ENCODE measurements at places on chromosomes 4 and X. TPM values are rescaled to one million over a fixed set of nuclear protein-coding genes. Genes with fewer than 3 reads are reported as not detected.

GAGE12E gene
- total RNA-seq, result not detected

GRCh38 chrX:7147978-7148854, at the start of gene PUDP:
TSS of gene PUDP (minus strand) at chrX:7148153. CDS start at chrX:7148113, 40 bp downstream.
- peak; percentile 97 for DNase-seq

ARR3 gene
- not detected for total RNA-seq

DNA sequence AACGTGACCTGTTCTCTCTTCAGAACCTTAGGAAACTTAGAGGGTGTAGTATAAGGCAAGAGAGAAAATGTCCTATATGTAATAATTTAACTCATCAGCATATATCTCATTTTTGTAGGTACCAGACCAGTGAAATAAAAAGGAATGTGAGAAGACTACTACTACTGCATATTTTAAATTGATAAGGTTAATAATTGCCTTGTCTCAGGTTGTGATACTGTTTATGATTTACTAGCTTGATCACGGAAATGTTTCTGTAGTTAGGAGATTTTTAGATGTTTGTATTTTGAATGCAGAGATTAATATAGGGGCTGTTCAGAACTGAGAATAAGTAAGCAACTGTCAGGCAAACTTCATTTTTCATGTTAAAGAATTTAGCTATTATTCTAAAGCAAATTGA, 1563.4 kb downstream of the C4orf33 start:
- peak; percentile 11 for DNase-seq

- peak; percentile 75 for DNase-seq
Observed at GRCh38 chr4:180665994-180666824, 1577.0 kb upstream of the TENM3 start.

DNA sequence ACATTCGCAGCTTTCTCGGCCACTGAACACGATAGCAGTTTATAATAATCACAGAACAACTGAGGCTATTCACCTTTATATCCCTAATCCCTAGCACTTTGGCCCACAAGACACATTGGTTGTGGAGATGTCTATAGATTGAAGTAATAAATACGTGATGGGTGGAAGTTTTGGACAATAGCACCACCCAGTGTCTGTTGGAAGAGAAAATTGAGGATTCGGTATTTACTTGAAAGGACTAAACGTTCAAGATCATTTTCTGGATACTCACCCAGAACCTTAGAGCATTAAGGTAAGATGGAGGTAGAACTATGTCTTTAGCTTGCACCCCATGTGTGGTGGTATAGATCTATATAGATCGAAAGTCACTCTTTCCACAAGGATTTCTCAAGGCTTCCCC, 787 bp upstream of the TMSB15A start:
- peak; percentile 48 for DNase-seq

WDR13 gene
- 53.4 TPM for total RNA-seq

- DNase-seq, result peak; percentile 75
Observed at GRCh38 chrX:118225711-118226428, 109.3 kb upstream of the KLHL13 start.

ADH4 gene
- not detected for total RNA-seq

TMPRSS11F gene
- not detected for total RNA-seq

- no peak for DNase-seq
Observed at GRCh38 chrX:69110116-69110530, 55.1 kb downstream of the PJA1 start.

CT47A7 gene
- not detected for total RNA-seq

PABPC1L2A gene
- not detected for total RNA-seq

SSX1 gene
- not detected for total RNA-seq

GLRB gene
- not detected for total RNA-seq

DNA sequence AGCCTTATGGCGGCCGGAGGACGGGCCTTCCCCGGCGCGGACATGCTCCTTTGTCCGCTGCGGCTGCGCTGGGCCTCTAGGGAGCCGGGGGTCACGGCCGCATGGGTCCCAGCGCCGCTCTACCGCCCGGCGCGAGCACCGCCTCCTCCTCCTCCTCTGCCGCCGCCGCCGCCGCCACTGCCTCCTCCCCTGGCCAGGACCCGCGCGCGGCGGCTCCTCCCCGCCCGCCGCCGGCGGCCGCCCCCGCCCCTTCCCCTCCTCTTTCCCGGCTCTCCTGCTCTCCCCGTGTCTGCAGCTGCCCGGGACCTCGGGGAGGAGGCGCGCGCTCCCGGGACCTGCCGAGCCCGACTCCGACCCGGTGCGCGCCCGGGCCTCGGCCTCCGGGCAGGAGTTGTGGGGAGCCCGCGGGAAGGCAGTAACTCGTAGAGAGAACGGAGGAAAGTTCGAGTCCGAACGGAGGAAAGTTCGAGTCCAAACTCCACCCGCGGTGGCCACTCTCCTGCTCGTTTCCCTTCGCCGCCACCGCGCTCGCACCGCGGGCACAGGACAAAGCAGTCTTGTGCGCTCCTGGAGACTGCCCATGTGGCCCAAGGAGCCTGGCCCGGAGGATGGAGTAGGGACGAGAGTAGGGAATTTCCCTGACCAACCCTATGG, at the start of gene ADGRA3:
Gene ADGRA3, minus strand, starts transcription at position 179 of the 654 bp plus-strand sequence. CDS start 282 bp downstream, outside the sequence.
- DNase-seq, result no peak

PRSS12 gene
- total RNA-seq, result not detected

DNA sequence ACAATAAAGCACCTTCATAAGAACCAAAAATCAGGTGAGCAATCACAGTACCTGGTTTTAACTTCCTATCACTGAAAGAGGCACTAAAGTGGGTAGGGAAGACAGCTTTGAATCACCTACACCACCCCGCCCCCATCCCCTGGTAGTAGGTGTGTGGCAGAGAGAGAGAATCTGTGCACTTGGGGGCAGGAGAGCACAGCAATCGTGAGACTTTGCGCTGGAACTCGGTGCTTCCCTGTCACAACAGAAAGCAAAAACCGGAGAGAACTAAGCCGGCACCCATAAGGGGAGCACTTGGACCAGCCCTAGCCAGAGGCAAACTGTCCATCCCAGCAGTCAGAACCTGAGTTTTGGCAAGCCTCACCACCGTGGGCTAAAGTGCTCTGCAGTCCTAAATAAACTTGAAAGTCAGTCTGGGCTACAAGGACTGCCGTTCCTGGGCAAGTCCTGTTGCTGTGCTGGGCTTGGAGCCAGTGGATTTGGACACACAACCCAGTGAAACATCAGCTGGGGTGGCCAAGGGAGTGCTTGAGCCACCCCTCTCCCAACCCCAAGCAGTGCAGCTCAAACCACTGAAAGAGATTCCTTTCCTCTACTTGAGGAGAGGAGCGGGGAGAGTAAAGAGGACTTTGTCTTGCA, 32.1 kb downstream of the NDUFB11 start:
- no peak for DNase-seq

DNA sequence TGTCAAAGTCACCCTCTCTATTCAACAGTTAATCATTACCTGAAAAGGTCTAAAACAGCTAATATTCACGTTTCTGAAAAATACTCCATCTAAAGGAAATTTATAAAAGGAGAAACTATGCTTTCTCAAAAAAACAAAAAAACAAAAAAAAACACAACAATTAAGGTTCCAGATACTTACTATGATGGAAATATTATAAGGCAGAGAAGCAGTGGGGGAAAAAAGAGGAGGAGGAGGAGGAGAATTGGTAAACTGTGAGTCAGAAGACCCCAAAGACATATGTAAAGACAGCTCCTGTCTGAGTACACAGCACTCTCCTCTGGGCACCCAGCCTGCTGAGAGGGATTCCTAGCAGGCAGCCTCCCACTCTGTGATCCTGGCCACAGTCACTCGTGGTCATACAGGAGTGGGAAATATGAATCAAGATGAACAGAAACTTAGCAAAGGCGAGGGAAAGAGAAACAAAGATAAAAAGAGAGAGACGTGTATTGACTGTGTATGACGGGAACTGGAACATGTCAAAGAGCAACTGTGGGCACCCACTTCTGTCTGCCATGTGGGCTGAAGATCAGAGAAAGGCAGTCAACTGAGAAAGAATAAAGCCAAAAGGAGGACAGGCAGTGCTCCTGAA, 12.5 kb downstream of the KLHL15 start:
- no peak for DNase-seq

ADAM29 gene
- not detected for total RNA-seq

GRCh38 chr4:30264465-30264864, 455.7 kb upstream of the PCDH7 start:
- no peak for DNase-seq

DNA sequence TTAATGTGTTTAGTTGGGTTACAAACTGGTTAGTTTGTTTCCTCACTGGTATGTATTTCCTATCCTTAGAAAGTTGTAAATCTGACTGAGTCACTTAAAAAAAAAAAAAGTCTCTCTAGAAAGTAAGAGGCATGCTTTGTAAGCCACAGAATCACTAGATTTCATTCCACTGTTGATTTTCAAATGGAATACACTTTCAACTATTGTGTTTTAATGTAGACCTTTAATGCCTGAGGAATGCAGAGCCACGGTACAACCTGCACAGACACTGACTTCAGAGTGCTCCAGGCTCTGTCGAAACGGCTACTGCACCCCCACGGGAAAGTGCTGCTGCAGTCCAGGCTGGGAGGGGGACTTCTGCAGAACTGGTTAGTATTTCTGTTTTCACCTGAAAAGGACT, 88.6 kb downstream of the HHIP start:
- no peak for DNase-seq

RIBC1 gene
- 0.40 TPM for total RNA-seq

DNA sequence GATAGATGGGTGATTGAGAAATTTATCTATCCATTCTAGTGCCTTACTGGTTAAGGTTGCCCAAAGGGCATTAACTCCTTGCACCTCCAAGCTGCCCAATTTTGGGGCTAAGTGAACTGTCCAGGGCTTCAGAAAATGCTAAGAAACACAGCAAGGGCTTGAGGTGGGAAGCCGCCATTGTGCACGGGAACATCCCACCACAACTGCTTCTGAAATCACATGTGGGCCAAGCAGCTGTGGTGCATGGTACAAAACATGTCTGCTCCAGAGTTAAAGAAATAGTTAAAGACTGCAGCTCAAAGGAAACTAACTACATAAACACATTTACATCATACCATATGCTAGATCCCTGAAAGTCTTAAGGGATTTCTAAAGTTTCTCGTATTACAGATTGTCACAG, 144.3 kb upstream of the NDST3 start:
- no peak for DNase-seq

DNA sequence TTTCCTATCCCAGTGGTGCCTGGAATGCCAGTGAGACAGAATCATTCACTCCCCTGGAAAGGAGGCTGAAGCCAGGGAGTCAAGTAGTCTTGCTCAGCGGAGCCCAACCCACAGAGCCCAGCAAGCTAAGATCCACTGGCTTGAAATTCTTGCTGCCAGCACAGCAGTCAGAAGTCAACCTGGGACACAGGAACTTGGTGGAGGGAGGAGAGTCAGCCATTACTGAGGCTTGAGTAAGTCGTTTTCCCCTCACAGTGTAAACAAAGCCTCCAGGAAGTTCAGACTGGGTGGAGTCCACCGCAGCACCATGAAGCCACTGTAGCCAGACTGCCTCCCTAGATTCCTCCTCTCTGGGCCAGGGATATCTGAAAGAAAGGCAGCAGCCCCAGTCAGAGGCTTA, 283.2 kb upstream of the CPEB2 start:
- DNase-seq, result no peak

GRCh38 chr4:8642651-8643321, 50.2 kb downstream of the CPZ start:
- no peak for DNase-seq

DNA sequence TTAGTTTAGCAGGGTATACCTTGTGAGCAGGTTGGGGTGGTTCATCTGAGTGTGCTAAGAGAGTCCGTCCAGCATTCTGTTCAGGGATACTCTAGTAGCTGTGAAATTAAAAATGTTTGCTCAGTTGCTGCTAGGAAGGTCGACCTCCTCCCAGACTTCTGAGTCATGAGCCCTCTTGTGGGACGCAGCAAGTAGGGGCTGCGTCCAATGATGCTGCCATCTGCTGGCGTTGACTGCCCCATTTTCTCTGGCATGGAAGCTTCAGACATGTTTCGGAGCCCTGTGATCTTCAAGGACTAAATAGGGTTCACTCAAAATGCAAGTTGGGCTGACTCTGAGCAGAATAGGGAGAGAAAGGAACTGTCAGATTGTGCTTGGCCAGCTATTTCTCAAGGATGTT, 201.0 kb upstream of the ARSJ start:
- peak; percentile 70 for DNase-seq

TECRL gene
- not detected for total RNA-seq

CDS1 gene
- not detected for total RNA-seq

GRCh38 chr4:8039290-8039689, 99.6 kb upstream of the AFAP1 start:
- no peak for DNase-seq

- DNase-seq, result no peak
Observed at GRCh38 chrX:110087485-110088356, 84.8 kb downstream of the TMEM164 start.

S100G gene
- total RNA-seq, result not detected

GRCh38 chr4:41256740-41257256, at the start of gene UCHL1:
TSS of gene UCHL1 (plus strand) at chr4:41256928. CDS start at chr4:41256977, 49 bp downstream.
- no peak for DNase-seq

GRCh38 chr4:3796960-3797359, 30.8 kb downstream of the ADRA2C start:
- DNase-seq, result no peak

Data from Karpas-422 (cell line).